ENCODE measurements at places on chromosomes 2 and 18.

DNA sequence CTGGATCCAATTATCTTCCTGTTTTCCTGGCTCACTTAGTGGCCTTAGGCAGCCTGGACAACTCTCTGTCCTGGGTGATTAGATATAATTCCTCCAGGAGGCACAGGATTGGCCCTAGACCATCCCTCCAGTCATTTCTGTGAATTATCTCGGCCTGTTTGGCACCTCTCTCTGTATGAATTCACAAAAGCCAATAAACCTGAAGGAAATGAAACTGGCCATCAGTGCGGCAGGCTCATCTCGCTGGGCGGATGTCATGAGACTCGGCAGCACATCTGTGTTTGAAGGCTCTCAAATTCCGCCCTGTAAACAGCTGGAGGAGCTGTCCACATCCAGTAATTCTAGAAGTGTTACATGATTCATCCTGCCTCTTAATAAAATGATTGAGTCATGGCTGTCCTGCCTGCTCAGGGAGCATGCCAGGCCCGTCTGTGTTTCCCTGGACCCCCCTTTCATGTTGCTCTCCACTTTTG lies 38.6 kb downstream of the ACOXL start:
- DNase-seq = no peak

DNA sequence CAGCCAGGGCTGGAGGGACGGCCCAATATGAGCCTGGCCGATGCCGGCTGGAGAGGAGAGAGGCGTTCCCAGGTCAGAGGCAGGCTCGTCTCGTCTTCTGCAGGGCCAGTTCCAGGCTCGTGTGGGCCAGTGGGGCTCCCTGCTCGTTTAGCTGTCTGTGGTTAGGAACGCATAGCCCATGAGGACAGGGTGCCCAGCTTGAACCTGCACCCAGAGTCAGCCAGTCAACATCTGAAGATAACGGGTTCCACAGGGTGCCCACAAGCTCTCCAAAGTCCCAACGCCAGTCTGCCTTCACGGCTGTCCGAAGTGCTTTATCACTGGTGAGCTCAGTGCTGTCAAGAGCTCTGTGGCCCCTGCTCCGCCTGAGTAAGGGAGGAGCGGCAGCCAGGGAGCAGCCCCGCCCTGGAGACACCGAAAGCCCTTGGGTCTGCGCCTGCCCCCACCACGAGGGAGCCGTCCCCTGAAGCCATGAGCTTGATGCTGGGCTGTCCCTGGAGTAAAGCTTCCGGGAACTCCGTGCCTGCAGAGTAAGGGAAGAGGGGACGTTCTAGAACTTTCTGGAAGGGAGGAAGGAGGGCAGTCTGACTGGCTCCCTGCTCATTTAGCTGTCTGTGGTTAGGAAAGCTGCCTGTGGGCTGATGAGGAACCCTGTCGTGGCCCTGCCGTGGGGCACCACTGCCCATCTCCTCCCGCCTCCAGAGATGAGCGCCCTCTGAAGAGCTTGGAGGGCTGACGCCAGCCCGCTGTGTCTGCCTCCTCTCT lies 2.7 kb upstream of the HSBP1L1 start:
- DNase-seq = no peak

- DNase-seq = no peak
Observed at GRCh38 chr2:1884933-1885580, 140.7 kb upstream of the PXDN start.

GRCh38 chr2:12816379-12817306 lies 99.9 kb downstream of the TRIB2 start:
- peak; percentile 16 for DNase-seq

GRCh38 chr2:44813658-44814057 lies 127.8 kb upstream of the SIX3 start:
- no peak for DNase-seq

- DNase-seq = no peak
Observed at GRCh38 chr2:237964578-237965404, 2.0 kb upstream of the UBE2F start.

DNA sequence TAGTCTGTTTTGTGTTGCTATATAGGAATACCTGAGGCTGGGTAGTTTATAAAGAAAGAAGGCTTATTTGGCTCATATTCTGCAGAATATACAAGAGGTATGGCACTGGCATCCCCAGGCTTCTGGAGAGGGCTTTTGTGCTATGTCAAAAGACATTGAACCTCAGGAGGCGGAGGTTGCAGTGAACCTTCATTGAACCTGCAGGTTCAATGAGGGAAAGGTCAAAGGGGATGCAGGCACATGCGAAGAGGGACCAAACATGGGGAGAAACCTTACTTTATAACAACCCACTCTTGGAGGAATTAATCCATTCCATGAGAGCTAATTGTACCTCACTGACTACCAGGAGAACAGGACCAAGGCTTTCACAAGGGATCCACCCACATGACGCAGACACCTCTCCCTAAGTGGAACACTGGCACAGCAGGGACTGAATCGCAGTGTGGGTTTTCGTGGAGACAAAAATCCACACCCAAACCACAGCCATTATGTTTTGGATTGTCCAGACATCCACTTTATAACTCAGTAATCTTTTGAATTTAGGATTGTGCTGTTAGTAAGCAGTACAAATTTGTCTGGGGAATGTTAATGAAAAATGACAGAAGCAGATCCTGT lies 4.1 kb upstream of the SERPINB8 start:
- no peak for DNase-seq

- DNase-seq = no peak
Observed at GRCh38 chr18:8088626-8089025, 520.6 kb upstream of the RAB12 start.

DNA sequence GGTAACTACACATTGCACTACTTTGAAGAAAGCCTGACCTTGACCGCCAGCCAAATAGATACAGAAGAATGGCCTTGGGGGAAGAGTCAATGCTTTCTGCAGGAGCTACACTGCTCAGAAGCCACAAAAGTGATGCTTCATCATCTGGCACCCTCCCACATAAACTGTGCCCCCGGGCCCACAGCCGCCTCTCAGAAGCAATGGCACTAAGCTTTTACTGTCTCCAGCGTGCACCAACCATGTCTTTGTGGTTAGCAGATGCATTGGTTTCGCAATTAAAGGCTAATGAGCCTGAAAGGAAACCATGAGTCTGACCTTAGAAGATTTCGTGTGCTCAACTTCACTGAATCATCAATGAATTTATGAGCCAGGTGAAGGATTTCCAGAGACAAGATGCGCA lies 209.4 kb upstream of the TRIB2 start:
- DNase-seq = peak; percentile 42

DNA sequence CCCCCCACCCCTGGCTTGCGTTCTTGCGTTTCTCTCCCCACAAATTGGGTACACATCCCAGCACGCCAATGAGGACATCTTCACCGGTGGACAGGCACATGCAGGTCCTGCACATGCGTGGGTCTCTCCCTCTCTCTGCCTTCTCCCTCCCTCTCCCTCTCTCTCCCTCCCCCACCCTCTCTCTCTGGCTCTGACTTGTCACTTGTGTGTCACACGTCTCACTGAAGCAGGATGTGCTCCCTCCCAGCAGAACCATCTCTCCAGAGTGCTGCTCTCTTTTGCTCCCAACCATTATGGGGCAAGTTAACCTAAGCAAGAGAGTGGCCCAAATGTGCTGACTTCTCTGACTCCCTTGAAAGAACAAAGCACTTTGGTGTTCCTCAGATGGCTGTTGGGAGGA lies 120.8 kb upstream of the CAB39 start:
- no peak for DNase-seq

DNA sequence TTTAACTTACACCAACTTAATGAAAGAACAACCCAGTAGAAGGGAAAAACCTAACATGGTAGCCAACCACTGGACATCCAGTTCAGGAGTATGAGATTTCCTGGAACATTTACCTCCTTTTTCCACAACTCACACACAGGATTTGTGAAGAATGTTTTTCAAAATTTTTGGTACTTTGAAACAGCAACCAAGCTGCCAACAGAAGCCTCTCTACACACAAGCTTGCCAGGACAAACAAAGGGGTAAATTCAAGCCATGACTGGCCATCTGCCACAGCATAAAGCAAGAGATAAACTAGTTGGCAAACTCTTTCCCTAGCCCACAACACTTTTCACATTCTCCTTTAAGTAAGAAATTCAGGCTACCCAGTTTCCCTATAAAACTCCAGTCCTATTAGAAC lies 21.4 kb downstream of the MGAT4A start:
- no peak for DNase-seq

- DNase-seq = no peak
Observed at GRCh38 chr18:55234366-55235093, 275.3 kb upstream of the CCDC68 start.

- no peak for DNase-seq
Observed at GRCh38 chr18:75267643-75268363, 57.2 kb downstream of the TSHZ1 start.

DNA sequence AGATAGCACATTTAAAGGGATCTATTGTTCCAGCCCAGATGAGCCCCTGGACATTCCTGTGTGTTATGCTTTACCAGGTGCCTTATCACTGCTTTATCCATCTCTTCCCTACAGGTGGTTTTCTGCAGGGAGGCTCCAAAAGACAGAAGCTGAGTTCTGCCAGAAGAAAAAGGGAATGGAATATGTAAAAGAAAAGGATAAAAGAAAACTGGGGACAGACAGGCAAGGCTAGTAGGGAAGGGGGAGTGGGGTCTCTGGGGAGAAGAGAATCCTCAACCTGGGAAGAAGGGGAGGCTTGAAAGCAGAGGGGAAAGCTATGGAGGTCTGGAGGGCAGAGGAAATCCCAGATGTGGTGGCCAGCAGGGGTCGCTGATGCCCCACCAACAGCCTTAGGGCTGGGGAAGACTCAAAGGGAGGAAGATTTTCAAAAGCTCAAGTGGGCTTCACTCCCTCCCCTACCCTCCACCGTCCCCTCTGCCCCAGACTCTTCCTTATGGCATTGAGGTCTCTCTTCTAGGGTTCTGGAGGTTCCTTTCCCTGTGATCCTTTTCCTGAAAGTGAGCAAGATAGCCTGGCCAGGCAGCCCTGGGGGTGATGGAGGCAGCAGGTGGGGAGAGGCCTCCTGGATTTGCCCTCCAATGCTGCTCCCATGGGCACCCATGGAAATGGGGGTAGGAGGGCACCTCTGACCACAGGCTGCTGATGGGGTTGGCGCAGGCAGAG lies 178.1 kb upstream of the PKDCC start:
- DNase-seq = peak; percentile 53

DNA sequence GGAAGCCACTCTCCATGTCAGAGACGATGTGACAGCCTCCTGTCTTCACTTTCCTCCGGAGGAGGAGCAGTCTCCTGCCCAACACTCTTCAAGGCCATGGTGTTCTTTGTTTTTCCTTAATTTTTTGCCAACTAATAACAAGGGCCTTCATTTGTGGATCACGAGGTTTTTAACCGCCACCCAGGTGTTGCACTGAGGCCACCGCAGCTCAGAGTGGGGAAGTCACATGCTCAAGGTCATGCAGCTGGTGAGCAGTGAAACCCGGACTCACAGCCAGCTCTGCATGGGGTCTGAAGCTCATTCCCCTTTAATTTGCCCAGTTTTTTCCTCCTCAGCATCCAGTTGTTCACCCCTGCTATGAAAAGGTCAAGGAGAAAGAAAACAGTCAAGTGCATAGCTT lies 19.6 kb downstream of the ENOSF1 start:
- DNase-seq = no peak

- DNase-seq = no peak
Observed at GRCh38 chr2:160157861-160158829, 41.9 kb downstream of the ITGB6 start.

DNA sequence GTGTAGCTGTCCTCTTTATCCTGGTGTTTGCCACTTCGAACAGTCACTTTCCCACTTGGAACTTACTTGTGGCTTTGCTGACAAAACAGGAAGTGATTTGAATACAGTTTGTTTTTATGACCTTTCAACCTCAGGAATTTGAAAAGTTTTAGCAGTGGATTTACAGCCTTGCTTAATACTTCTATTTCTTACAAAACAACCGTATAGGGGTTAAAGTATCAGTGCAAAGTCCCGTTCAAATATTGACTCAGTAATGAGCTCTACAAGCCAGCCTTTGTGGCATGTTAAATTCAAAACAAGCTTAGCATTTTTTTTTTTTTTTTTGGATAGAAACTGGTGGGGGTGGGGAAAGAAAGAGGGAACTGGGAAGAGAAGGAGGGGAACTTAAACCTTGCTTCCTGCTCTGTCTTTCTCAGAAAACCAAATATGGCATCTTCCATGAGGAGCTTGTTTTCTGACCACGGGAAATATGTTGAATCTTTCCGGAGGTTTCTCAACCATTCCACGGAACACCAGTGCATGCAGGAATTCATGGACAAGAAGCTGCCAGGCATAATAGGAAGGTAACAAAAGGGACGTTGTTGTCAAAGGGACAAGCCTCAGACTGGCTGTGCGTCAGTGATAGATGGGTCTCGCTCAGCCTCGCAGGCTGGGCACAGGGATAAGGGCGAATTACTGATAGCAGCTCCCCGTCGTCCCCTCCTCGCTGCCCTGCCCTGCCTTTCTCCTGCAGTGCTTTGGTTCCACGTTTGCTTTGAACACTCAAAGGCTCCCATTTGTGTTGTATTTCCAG lies at the start of gene HNMT:
TSS of gene HNMT (plus strand) at position 408 of the 793 bp plus-strand sequence. CDS start at position 427, 19 bp downstream.
- no peak for DNase-seq

GRCh38 chr2:236008006-236008405 lies 160.2 kb downstream of the GBX2 start:
- DNase-seq = no peak

- no peak for DNase-seq
Observed at GRCh38 chr2:230537531-230537976, 121.6 kb downstream of the SP100 start.

- DNase-seq = no peak
Observed at GRCh38 chr2:66684289-66684688, 249.4 kb downstream of the MEIS1 start.

- DNase-seq = no peak
Observed at GRCh38 chr2:176526995-176527901, 258.0 kb downstream of the MTX2 start.

All from central memory CD4-positive, alpha-beta T cell (primary cell).